CD4-positive, alpha-beta T cell treated with Interleukin-15 for 4 hours (primary cell): ENCODE measurements at places on chromosomes 7 and 10.

DNA sequence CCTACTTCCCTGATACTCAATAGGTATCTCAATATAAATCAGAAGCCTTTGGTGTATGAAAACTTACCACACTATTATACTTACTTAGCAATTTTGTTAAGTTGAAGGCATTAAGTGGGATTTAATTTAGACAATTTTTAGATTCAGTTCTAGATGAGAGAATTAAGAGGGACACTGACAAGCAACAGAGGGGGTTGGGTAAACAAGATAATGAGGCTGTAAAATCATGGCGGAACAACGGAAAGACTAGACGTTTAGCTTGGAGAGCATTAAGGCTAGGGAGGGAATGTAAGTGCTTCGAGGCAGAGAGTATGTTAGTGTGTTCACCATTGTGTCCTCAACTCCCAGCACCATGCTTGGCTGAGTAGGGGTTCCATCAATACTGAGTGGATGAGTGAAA is 71.3 kb downstream of the DENND11 start:
- DNase-seq: no peak

DNA sequence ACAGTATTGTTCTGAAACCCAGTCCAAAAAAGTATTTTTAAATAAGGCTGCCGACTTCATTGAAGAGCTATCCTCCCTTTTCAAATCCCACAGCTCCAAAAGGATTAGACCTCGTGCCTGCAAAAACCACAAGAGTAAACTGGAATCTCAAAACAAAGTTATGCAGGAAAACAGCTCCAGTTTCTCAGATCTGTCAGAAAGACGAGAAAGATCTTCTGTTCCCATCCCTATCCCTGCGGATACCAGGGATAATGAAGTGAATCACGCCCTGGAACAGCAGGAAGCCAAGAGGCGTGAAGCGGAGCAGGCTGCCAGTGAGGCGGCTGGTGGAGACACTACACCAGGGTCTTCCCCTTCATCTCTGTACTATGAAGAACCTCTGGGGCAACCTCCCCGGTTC is 12.6 kb downstream of the MYPN start:
- DNase-seq: no peak

- no peak for DNase-seq
Observed at GRCh38 chr7:13508586-13508985, 480.9 kb downstream of the ETV1 start.

- DNase-seq: no peak
Observed at GRCh38 chr10:84811113-84811512, 482.7 kb downstream of the CCSER2 start.

DNA sequence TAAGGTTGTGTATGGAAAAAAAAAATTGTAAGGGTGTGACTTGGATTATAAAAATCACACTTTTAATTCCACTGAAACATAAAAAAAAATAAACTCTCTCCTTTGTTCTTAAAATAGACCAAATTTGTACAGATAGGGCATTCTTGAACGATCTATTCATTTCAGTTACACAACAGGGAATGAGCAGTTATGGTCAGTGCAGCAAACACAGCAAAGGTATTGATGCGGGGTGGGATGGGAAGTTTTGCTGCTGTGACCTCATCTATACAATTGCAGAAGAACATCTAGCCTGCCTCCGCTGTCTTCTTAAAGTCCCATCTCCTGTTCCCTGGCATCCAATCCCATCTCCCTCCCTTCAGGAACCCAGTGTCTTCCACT is 580.2 kb downstream of the SUGCT start:
- no peak for DNase-seq

GRCh38 chr10:77175631-77176222 is 461.9 kb downstream of the KCNMA1 start:
- no peak for DNase-seq

- DNase-seq: no peak
Observed at GRCh38 chr10:18005781-18006456, 54.2 kb downstream of the SLC39A12 start.

DNA sequence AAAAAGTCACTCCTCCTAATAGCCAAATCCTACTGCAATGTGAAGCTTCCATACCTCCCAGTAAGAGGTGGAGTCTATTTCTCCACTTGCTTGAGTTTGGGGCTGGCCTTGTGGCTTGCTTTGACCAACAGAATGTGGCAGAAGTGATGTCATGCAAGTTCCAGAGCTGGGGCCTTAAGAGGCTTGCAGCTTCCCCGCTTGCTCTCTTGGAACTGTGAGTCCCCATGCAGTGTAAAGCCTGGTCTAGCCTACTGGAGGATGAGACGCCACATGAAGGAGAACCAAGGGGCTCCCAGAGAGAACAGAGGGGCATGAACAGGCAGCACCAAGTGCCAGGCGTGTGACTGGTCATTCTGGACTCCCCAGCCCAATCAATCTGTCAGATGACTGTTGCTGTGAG is 58.6 kb upstream of the OPALIN start:
- no peak for DNase-seq

GRCh38 chr7:22452142-22452959 is 47.6 kb downstream of the STEAP1B start:
- DNase-seq: peak; percentile 6

GRCh38 chr7:43749383-43749940 is 9.0 kb upstream of the BLVRA start:
- no peak for DNase-seq

GRCh38 chr7:52825611-52826010 is 209.8 kb upstream of the POM121L12 start:
- DNase-seq: no peak

- no peak for DNase-seq
Observed at GRCh38 chr10:24926557-24926956, 25.8 kb downstream of the PRTFDC1 start.

DNA sequence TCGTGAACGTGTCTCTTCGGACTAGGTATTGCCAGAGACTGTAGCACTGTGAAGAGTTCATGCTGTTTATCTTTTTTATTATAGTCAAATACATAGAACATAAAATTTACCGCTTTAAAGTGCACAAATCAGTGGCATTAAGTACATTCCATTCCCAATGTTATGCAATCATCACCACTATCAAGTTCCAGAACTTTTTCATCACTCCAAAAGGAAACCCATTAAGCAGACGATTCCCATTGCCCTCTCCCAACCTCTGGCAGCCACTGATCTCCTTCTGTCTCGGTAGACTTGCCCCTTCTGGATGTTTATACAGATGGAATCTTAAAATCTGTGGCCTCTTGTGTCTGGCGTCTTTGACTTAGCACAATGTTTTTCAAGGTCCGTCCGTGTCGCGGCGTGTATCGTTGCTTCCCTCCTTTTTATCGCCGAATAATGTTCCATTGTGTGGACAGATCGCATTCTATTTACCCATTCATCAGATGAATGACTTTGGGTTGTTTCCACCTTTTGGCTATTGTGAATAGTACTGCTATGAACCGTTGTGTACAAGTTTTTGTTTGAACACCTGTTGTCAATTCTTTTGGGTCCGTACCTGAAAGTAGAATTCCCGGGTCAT is 2.7 kb downstream of the PROSER2 start:
- DNase-seq: no peak

GRCh38 chr10:58780476-58780875 is 267.8 kb downstream of the BICC1 start:
- DNase-seq: no peak

- no peak for DNase-seq
Observed at GRCh38 chr7:21425290-21425689, 2.6 kb upstream of the SP4 start.

DNA sequence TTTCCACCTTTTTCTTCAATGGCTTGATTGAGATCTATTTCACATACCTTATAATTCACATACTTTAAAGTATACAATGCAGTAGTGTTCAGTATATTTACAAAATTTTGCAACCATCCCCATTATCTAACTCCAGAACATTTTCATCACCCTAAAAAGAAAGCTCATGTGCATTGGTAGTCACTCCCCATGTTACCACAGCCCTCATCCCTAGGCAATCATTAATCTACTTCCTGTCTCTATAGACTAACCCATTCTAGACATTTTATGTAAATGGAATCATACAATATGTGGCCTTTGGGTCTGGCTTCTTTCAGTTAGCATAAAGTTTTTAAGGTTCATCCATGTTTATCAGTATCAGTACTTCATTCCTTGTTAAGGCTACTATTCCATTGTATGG is 214.2 kb downstream of the WDR11 start:
- no peak for DNase-seq

- DNase-seq: no peak
Observed at GRCh38 chr10:33180390-33180789, 154.1 kb downstream of the NRP1 start.

DNA sequence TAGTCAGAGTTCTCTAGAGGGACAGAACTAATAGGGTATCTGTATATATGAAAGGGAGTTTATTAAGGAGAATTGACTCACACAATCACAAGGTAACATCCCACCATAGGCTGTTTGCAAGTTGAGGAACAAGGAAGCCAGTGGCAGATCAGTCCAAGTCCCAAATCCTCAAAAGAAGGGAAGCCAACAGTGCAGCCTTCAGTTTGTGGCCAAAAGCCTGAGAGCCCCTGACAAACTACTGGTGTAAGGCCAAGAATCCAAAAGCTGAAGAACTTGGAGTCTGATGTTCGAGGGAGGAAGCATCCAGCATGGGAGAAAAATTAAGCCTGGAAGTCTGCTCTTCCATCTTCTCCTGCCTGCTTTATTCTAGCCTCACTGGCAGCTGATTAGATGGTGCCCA is 1107.2 kb upstream of the CELF2 start:
- DNase-seq: no peak

DNA sequence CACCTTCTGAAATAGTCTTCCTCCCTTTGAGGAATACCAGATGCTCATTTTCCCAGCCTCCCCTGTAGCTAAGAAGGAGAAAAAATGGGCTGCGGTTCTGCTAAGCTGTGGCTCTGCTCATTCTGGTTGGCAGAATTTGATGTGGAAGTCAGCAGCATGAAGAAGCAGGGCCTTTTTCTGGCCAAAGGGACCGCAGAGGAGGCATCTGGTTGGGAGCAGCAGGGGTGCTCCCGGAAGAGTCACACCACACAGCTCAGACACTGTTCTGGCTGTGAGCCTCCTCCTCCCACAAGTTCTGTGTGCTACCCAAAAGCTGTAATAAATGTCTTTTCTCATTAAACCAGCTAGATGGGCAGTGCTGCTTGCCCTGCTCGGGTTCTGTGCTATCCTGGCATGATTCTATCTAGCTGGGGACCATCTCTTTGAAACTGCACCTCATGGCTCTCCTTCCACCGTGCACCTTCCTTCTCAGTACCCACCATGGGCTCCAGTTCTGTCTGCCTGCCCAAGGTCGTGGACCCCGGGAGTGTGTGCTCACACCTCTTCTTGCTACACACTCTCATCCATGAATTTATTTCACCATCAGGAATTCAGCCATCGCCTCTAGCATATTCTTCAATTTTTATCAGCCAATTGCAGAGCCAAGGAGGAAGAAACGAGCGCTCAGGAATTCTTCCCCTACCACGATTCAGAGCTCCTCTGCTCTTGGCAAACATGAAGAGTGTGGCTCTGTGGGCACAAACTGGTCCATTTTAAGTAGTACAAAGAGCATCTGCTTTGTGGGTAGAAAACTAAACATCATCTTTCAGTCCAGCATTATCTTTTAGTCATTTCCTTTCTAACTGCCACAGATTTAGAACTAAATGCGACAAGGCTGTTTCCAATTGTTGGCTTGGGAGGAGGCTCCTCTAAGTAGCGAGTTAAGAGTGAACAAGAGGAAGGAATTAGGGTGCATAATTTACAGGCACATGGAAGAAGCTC is 76.9 kb downstream of the FAM171A1 start:
- no peak for DNase-seq

DNA sequence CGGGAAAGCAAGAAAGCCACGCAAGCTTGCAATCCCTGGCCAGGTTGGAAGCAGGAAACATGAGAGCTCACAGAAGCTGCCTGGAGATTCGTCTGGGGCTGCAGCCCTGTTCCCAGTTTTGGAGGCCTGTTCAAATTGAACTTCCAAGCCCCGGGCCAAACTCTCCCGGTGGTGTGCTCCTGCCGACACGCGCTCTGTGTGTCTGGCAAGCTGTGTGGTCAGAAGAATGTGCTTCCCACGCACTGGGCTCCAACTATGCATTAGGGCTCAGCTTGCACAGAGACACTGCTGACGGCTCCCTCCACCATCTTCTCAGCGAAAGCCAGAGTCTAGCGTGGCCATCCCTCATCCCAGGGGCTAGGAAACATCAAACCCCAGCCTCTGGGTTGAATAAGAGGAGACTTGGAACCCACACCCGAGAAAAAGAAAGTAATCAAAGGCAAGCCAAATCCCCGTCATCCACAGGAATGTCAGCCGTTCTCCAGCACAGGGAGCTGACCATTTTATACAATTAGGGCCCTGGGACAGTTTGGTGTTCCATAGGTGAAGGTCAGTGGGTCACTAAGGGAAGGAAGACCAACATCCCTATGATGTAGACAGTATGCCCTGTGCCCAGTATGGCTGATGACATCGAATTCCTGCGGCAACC is 107.2 kb downstream of the FGFR2 start:
- no peak for DNase-seq

DNA sequence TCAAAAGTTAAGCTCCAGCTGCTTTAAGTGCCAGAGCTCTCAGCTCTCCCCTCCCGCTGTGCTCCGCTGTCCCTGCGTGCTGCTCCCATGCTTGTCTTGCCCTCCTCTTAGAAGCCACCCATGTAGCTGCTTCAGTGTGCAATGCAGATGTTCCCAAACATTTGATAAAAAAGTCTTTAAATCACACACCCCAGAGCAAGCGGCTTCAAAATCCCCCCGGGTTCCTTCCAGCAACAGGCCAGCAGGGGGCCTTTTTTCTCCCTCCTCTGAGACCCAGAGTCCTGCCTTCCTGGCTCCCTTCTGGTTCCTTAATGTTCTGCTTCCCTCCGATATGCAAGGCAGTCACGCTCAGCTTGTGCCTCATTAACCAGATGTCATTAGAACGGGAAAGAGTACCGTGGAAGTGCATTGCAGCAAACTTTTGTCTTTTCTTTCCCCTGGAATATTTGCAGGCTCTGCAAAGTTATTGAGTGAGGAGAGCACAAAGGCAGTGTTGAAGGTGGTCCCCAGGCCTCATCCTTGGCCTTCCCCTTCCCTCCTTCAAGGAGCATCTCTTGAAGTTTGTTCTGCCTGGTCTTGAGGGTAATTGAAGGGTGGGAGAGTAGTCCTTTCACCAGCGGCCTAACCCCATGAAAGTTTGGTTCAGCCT is 25.5 kb downstream of the LDB3 start:
- peak; percentile 18 for DNase-seq

DNA sequence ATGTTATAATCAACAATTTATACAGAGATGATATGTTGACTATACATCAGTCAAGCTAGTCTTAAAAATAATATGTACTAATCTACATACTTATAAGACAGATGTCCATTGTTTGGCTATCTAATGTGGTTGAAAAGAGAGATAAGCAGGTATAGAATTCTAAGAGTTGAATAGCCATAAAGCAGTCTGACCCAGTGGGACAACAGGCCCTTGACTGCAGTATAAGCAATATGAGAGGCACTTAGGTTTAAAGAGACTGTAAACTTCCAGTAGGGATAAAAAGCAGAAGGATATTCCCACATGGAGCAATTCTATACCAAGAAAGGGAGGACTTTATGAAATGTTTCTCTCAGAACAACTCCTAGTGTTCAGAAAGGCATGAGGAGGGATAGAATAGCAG is 139.3 kb downstream of the ELAPOR2 start:
- no peak for DNase-seq

GRCh38 chr7:47837826-47838225 is 110.4 kb downstream of the PKD1L1 start:
- no peak for DNase-seq
